ENCODE measurements at places on chromosomes 2 and 18. TPM values are rescaled to one million over a fixed set of nuclear protein-coding genes. Genes with fewer than 3 reads are reported as not detected.
A peak's percentile ranks its signal among the peaks of the same experiment; 100 is the strongest.

Gene VWC2L
- polyA plus RNA-seq, result not detected

Gene SERPINB12
- polyA plus RNA-seq, result not detected

Gene STARD6
- polyA plus RNA-seq, result not detected

Gene ERFE
- 2.8 TPM for polyA plus RNA-seq

Gene CYP27A1
- polyA plus RNA-seq, result 19.3 TPM

Gene NCKAP5
- polyA plus RNA-seq, result 0.75 TPM

Gene FMNL2
- 10.7 TPM for polyA plus RNA-seq

Gene TNFRSF11A
- polyA plus RNA-seq, result 1.5 TPM

Gene PRKAG3
- 0.13 TPM for polyA plus RNA-seq

Gene CLHC1
- polyA plus RNA-seq, result 17.7 TPM

Gene SNED1
- polyA plus RNA-seq, result 5.9 TPM

Gene IL1RN
- 11.6 TPM for polyA plus RNA-seq

Gene SCYGR4
- polyA plus RNA-seq, result not detected

Gene IL1R1
- polyA plus RNA-seq, result 49.6 TPM

Gene C18orf54
- 0.50 TPM for polyA plus RNA-seq

Gene MAPK4
- 1.1 TPM for polyA plus RNA-seq

Gene AGXT
- not detected for polyA plus RNA-seq

GRCh38 chr2:33015421-33016142 lies 68.8 kb downstream of the LTBP1 start:
- no peaks in the 10 kb centered on the region for H3K27me3 ChIP-seq
- H3K36me3 ChIP-seq, result no peaks in the 10 kb centered on the region
- H3K4me1 ChIP-seq, result peaks cover 3% of the 10 kb centered on the region
- no peak overlapping the region for H3K4me3 ChIP-seq

- peaks cover 2% of the 10 kb centered on the region for H3K27me3 ChIP-seq
- H3K4me1 ChIP-seq, result no peaks in the 10 kb centered on the region
- DNase-seq, result no peak
- H3K27ac ChIP-seq, result no peak overlapping the region
Measured at GRCh38 chr2:30780776-30781330, 26.4 kb downstream of the CAPN13 start.

DNA sequence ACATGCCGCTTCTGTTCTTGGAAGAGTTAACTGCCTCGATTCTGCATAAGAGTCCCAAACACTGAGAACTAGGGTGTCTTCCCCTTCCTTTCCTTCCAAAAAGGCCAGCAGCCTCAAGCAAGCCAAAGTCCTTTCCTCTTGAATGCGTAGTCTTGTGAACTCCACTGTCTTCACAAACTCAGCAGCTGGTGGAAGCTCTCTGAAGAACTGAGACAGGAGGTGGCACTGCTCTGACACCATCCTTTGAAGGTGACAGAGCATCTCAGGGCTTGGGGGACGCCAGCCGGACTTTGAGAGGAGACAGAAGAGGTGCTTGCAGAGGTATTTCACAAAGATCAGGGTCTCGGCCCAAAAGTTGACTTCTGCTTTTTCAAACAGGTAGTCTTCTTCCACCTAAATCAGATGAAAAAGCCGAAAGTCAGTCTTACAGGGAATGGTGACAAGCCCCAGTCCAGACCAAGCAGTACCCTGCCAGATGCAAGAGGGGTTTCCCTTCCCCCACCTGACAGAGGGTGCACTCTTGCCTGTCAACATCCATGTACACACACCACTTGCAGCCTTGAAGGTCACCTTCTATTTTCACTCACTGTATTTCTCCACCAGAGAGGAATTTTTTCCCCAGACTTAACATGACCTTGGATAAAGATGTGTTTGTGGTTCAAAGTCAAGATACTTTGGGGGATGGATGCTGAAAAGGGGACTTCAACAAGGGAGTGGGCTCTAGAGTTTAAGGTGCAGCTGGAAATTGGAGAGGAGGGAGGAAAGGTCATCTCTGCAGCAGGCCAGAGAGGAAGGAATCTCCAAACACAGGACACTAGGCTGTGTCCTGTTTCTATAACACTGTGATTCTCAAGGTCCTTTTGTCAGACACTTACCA lies 4.8 kb upstream of the ZFP36L2 start:
- no peak overlapping the region for H3K27ac ChIP-seq
- H3K4me1 ChIP-seq, result no peaks in the 10 kb centered on the region
- no peak for DNase-seq
- H3K4me3 ChIP-seq, result no peak overlapping the region
- H3K27me3 ChIP-seq, result no peaks in the 10 kb centered on the region

- H3K27me3 ChIP-seq, result no peaks in the 10 kb centered on the region
- no peaks in the 10 kb centered on the region for H3K36me3 ChIP-seq
- no peak overlapping the region for H3K27ac ChIP-seq
- no peak overlapping the region for H3K4me3 ChIP-seq
Measured at GRCh38 chr2:196586511-196586991, 53.0 kb upstream of the CCDC150 start.

DNA sequence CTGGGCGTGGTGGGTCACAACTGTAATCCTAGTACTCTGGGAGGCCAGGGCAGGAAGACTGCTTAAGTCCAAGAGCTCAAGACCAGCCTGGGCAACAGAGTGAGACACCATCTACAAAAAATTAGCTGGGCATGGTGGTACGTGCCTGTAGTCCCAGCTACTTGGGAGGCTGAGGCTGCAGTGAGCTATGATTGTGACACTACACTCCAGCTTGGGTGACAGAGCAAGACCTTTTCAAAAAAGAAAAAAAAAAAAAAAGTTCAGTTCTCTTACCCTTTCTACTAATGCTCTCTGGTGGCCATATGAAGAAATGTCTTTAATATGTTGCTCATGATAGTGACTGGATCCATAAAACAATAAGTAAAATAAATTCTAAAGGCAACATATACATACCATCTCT lies 14.9 kb downstream of the TYW5 start:
- no peaks in the 10 kb centered on the region for H3K4me1 ChIP-seq
- H3K36me3 ChIP-seq, result peaks cover under 1% of the 10 kb centered on the region
- H3K27me3 ChIP-seq, result no peaks in the 10 kb centered on the region
- H3K27ac ChIP-seq, result no peak overlapping the region
- no peak overlapping the region for H3K4me3 ChIP-seq

DNA sequence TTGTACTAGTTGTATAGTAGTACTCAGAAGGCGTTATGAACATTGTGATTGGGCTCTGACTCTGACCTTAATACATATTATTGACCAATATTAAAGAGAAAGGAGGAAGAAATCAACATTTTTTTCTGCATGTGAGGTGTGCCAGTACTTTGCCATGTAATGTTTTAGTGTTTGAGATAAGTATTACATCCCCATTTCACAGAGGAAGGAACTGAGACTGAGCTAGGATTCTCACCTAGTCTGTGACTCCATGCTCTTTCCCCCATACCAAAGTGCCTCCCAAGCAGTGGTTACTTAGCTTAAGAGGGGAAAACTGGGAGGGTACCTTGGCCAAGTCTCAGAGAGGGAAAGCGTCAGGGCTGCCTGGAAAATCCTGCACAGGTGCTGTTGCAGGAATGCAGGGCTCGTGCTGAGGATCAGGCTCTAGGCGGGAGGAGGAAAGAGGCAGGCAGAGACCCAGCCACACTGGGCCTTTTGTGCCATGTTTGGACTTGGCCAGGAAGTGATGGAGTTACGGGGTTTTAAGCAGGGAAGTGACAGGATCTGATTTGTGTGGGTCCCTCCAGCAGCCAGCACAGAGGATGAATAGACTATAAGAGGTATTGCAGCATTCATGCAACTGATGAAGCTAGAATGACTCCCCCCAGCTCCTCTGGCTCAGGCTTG lies 1.7 kb downstream of the PNKD start:
- no peaks in the 10 kb centered on the region for H3K27me3 ChIP-seq
- no peak overlapping the region for H3K4me3 ChIP-seq
- H3K36me3 ChIP-seq, result peaks cover 3% of the 10 kb centered on the region
- H3K4me1 ChIP-seq, result no peaks in the 10 kb centered on the region

DNA sequence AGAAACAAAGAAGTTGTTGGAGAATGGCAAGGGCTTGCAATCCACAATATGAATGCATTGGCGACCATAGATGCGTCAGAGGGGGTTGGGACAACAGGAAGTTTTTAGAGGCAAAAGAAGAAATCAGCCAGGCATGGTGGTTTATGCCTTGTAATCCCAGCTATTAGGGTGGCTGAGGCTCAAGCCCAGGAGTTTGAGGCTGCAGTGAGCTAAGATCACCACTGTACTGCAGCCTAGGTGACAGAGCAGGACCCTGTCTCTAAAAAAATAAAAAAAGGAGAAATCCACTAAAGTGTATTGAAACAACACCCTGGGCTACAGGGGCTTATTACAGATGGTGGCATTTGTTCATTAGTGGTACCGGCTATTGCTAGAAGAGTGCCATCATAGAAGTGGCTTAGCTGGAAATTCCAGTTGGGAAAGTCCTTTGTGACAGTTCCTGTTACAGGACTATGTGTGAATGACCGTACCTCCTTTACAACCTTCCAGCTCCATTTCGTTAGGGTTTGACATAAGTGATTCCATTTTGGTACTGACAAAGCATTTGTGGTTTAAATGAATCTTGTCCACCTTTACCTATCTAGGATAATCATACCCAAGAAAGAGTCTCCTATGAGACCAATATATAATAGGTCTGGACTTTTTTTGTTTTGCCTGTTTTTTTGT lies 10.7 kb upstream of the WDSUB1 start:
- no peaks in the 10 kb centered on the region for H3K4me1 ChIP-seq
- H3K27me3 ChIP-seq, result no peaks in the 10 kb centered on the region
- H3K27ac ChIP-seq, result no peak overlapping the region
- no peaks in the 10 kb centered on the region for H3K36me3 ChIP-seq
- DNase-seq, result no peak

- DNase-seq, result no peak
- H3K36me3 ChIP-seq, result no peaks in the 10 kb centered on the region
- H3K27me3 ChIP-seq, result no peaks in the 10 kb centered on the region
- no peak overlapping the region for H3K4me3 ChIP-seq
- no peaks in the 10 kb centered on the region for H3K4me1 ChIP-seq
- no peak overlapping the region for H3K27ac ChIP-seq
Measured at GRCh38 chr18:6557057-6557769, 142.5 kb upstream of the L3MBTL4 start.

DNA sequence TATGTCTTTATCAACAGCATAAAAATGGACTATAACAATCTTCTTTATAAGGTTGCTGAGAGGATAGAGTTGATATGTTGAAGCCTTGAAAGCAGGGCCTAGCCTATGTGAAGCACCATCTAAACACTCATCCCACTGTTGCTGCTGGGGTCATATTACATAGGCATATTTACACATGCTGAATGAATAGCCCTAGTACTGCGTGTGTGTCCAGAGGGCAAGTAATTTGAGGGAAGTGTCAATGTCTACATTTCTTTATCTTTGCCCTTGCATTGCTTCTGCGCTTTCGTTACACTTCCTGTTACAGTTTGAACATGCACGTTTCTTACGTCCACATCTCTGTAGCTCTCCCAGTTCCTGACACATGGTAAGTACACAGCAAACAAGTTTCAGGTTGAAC lies 280.3 kb upstream of the ATP5MC3 start:
- H3K27ac ChIP-seq, result no peak overlapping the region
- H3K4me3 ChIP-seq, result no peak overlapping the region
- H3K4me1 ChIP-seq, result no peaks in the 10 kb centered on the region
- H3K36me3 ChIP-seq, result no peaks in the 10 kb centered on the region

GRCh38 chr18:25896178-25896780 lies 194.1 kb downstream of the SS18 start:
- H3K27me3 ChIP-seq, result no peaks in the 10 kb centered on the region
- no peak overlapping the region for H3K4me3 ChIP-seq
- H3K4me1 ChIP-seq, result no peaks in the 10 kb centered on the region
- H3K27ac ChIP-seq, result no peak overlapping the region
- DNase-seq, result no peak

- no peak overlapping the region for H3K4me3 ChIP-seq
- H3K27me3 ChIP-seq, result no peaks in the 10 kb centered on the region
- H3K4me1 ChIP-seq, result no peaks in the 10 kb centered on the region
Measured at GRCh38 chr2:172673056-172673683, 62.5 kb upstream of the RAPGEF4 start.

- H3K4me1 ChIP-seq, result peaks cover 2% of the 10 kb centered on the region
- no peaks in the 10 kb centered on the region for H3K27me3 ChIP-seq
- H3K4me3 ChIP-seq, result peak overlapping the region; percentile 85
- H3K36me3 ChIP-seq, result no peaks in the 10 kb centered on the region
- DNase-seq, result no peak
Measured at GRCh38 chr2:88054782-88055370, 707 bp downstream of the KRCC1 start.

- no peaks in the 10 kb centered on the region for H3K36me3 ChIP-seq
- H3K4me3 ChIP-seq, result no peak overlapping the region
- no peak for DNase-seq
- H3K27ac ChIP-seq, result no peak overlapping the region
- H3K4me1 ChIP-seq, result no peaks in the 10 kb centered on the region
Measured at GRCh38 chr18:74139411-74139810, 8.2 kb downstream of the FBXO15 start.

DNA sequence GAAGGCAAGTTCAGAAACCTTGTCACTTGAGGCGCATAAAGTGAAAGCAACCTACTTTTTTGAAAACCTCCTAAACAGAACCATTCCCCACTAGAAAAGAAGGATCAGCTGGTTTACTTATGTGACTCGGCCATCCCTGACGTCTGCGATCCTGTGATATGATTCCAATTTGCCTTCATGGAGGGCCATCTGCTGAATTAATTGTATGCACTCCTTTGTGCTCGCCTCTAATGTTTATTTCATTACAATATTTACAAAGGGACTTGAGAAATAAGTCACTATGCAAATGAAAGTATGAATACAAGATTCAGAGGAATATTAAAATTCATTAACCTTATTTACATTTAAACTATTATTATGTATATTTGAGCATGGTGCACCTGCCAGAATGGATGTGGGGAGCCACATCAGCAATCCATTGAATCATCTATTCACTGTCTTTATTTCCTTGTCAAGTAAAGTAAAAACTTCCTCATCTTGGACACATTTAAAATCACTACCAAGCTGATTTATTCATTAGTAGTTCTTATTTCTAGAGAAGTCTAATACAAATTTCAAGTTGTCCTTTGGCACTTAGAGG lies 96.5 kb downstream of the RBM43 start:
- no peak overlapping the region for H3K27ac ChIP-seq
- no peaks in the 10 kb centered on the region for H3K36me3 ChIP-seq
- no peak overlapping the region for H3K4me3 ChIP-seq
- DNase-seq, result no peak

DNA sequence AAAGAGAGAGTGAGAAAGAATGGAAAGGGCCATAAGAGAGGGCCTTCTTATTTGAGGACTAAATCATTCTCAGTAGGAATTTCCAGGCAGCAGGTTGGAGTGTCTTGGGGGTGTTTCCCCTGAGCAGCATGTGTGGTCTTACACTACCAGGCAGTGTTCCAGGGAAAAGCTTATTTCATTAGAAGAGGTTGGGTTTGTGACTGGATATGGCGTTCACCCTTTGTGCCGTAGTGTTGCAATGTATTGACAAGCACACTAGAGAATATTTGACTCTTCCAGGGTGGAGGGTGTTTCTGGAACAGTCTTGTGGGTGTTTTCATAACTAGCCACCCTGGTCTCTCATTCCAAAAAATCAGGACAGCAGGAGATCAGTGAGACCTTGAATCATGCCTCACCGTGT lies 105.5 kb downstream of the NRP2 start:
- no peak overlapping the region for H3K4me3 ChIP-seq
- DNase-seq, result no peak
- H3K36me3 ChIP-seq, result no peaks in the 10 kb centered on the region
- no peaks in the 10 kb centered on the region for H3K27me3 ChIP-seq
- no peak overlapping the region for H3K27ac ChIP-seq
- no peaks in the 10 kb centered on the region for H3K4me1 ChIP-seq
